ENCODE measurements at places on chromosomes 12 and 14.

GRCh38 chr12:62724285-62724684 is 210.7 kb downstream of the PPM1H start:
- no peak for DNase-seq

DNA sequence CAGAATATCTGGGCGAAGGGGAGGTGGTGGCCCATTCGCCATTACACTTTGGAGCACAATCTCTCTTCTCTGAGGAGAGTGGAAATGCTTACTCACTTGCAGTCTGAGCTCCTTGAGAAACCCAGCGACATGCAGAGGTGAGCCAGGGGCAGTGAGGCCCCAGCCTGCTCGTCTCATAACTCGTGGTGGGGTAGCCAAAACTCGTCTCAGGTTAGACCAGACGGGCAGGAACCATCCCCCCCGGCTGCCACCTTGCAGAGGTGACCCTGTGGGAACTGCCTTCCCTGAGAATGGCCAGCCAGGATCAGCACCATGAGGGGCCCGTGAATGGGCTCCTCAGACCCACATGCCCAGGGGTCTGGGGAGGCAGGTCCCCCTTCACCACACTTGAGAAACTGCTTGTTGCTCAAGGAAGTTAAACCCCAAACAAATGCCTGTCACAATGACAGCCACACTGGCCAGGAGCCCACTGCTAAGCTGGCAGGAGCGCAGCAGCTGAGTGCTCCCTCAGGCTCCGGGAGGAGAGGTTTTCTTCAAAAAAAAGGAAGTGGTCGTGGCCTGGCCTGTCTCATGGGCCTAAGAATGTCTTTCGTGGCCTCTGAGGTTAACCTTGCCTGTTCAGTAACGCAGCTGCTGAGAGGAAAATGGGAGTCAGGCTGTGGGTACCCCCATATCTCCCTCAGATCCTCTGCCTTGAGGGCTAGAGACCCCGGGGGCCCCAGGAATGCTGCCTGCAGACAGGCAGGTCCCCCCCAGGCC is 9.2 kb upstream of the ALDH2 start:
- no peak for DNase-seq

GRCh38 chr14:31703056-31703455 is 141.9 kb downstream of the NUBPL start:
- DNase-seq, result no peak

DNA sequence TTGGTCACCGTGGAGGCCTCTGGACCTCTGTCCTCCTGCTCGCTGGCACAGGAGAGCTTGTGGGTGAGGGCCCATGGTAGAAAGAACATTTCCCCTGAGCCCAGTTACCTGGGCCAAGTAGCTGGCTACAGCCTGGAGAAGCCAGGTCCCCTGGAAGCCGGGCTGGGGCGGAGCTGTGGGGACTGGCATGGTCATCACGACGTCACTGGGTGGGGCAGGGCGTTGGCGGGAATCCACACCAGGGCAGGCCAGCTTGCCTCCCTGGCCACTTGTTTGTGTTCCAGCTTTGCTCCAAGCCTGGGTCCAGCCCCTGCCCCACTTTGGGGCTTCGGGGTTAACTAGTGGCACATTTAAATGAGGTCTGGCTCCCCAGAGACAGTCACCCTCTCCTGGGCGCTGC is 35.0 kb upstream of the SLC24A4 start:
- no peak for DNase-seq

DNA sequence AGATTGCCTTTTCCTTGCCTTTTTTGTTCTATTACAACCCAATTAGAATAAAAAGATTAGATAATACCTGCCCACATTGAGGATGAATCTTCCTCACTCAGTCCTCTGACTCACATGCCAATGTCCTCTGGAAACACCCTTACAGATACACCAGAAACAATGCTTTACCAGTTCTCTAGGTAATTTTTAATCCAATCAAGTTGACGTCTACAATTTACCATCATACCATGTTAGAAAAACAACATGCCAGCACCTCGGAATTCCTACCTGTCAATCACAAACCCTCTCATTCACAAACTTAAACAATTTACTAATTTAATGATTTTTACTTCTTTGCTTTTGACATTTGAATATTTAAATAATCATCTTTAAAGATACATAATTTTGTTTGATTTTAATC is 953.8 kb downstream of the TRHDE start:
- DNase-seq, result no peak

DNA sequence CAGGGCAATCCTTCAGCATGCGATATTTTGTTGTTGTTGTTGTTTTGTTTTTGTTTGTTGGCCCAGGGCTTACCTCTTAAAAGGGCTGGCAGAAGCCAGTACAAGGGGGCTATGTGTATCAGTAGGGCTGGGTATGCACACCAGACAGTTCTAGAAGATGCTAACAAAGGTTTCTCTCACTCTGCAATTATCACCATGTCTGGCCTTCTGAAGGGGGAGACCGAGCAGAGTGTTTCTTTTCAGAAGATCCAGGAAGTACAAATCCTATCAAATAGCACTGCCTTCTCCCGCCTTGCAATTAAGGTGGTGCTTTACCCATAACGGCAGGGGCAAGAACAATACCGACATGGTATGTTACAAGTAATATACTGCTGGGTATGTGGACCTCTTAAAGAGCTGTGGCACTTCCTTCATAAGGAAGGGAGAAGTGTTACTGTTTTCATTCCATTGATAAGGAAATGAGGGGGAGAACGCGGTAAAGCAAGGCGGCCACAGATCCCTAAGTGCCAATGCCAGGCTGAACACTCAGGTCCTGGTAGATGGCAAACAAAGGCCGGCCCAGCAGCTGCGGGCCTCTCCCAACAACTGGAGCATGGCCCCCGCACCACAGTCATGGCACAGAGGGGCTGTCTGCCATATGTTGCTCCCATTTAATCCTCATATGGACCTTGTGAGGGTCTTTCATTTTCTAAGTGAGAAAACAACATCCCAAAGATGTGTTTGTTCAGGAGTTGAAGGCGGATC is 19.2 kb upstream of the CACNA2D4 start:
- DNase-seq, result no peak

GRCh38 chr12:101857043-101857558 is 20.3 kb upstream of the DRAM1 start:
- DNase-seq, result no peak

DNA sequence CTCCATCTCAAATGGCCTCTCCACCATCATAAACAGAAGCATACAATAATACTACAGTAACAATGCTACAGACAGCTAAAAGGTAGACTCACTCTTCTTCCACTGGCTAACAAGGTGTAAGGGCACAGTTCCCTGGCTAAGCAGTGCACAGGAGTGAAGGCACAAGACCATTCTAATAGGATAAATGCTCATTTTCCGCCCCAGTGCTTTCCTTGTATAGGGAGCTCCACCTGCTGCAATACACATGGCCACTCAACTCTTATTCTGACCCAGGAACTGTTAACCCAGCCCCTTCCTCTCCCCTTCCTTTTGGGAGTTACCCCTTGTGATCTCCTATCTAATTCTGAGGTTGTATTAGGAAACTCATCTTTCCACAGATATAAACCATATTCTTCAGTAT is 124.6 kb downstream of the KCNK10 start:
- DNase-seq, result no peak

GRCh38 chr14:93045965-93046704 is 69.6 kb downstream of the ITPK1 start:
- DNase-seq, result no peak

- DNase-seq, result no peak
These were observed 8.1 kb downstream of the DAO start for GRCh38 chr12:108888031-108888430.

DNA sequence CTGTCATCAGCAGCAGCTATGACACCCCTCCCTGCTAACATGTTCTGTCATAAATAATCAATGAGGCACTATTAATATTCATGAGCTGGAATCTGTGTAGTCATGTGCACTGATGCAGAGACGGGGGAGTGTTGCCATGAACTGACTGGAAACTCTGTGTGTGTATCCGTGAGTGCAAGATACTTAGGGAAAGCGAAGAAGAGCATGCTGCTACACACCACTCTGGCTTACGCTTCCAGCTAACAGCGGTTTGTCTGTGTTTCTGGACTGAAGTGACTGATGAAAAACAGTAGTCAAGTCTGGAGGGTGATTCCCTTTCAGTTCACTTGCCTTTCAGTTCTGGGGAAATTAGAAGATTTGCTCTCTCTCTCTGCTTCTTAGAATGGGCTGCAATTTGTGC is 249.4 kb downstream of the PDZRN4 start:
- no peak for DNase-seq

- peak; percentile 8 for DNase-seq
These were observed 35.8 kb upstream of the FBXO33 start for GRCh38 chr14:39467889-39468524.

GRCh38 chr14:101817501-101818001 is 56.0 kb downstream of the PPP2R5C start:
- DNase-seq, result no peak

DNA sequence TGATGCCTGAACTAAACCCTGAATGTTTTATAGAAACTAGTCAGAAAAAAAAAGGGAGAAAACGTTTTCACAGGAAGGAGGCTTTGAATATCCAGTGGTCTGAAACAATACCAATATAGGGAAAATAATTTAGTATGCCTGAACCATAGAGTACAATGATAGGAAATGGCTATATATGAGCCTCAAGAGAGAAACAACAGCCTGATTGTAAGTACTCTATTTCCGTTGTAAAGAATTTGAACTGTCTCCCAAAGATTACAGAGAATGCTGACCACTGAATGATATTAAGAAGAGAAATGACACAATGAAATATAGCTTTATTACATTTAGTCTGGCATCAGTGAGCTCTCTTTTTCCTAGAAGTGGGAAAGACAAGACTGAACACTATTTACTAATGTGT is 5.5 kb upstream of the GABARAPL1 start:
- no peak for DNase-seq

DNA sequence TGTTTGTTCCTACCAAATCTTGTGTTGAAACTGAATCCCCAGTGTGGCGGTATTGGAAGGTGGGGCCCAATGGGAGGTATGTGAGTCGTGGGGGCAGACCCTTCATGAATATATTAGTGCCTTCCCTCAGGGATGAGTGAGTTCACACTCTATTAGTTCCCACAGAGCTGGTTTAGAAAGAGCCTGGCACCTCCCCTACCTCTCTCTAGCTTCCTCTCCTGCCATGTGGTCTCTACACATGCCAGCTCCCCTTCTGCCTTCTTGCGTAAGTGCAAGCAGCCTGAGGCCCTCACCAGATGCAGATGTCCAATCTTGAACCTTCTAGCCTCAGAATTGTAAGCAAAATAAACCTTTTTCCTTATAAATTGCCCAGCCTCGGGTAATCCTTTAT is 105.8 kb downstream of the SPTSSA start:
- DNase-seq, result no peak

- DNase-seq, result no peak
These were observed 20.4 kb downstream of the SIX1 start for GRCh38 chr14:60628892-60629291.

GRCh38 chr14:105465209-105466031 is 9.2 kb upstream of the CRIP2 start:
- DNase-seq, result no peak

DNA sequence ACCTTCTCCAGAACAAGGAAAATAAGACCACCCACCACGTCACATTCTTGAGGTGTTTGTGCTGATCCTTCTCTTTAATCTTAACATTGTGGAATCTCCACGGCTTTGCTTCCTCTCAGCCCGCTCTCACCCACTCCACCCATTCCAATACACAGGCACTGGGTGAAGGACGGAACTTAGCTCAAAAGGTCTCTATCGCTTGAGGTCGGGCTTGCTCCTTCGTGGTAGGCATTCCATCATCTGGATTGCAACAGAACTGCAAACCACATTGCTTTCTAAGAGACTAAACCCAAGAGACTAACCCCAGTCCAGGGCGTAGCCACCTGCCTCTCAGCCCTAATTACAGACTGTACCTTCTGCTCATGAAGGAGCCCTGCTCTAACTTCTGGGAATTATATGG is 24.0 kb upstream of the MDM2 start:
- no peak for DNase-seq

DNA sequence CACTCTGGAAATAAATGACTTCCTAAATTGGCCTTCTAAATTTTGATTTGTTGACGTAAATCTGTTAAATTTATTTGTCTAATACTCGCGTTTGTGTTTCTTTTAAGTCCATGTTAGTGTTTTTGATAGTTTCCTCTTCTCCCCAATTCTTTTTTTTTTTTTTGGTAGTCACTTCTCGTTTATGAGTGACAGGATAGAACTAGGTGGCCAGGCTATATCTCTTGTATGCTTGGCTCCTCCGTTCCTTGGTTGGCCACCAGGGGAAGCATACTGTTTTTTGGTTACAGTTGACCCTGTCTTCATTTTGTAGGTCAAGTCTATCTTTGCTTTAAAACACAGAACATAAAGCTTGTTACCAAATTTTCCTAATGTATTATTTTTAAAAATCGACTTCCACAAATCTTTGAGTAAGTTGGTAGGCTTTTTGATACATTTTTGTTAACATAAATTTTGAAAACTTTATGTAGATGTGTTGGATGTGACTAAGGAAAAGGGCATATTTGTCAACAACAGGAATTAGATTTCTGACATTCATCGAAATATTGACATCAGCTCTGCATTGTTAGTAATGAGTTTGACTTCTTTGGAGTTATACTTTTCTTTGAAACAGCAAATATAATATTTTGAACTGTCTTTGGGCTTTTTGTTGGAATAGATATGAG is 2.2 kb downstream of the RCOR1 start:
- DNase-seq, result peak; percentile 69

- no peak for DNase-seq
These were observed 258.6 kb downstream of the IPO8 start for GRCh38 chr12:30437044-30437443.

DNA sequence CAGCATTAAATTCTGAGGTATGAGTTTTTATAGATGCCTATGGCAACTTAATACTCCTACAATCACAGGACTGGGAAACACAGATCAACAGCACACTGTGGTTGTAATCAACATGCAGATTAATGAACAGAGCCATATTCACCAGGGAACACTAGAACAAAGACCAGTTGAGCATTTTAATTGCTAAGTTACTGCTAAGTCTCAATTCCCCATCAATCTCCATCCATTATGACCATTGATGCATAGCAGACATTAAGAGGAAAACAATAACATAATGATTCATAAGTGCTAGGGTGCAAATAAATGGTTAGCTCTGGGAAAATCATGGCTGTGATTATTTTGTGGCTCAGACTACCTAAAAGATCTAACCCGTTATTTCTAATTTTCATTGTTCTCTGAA is 505.6 kb downstream of the TRHDE start:
- DNase-seq, result no peak

DNA sequence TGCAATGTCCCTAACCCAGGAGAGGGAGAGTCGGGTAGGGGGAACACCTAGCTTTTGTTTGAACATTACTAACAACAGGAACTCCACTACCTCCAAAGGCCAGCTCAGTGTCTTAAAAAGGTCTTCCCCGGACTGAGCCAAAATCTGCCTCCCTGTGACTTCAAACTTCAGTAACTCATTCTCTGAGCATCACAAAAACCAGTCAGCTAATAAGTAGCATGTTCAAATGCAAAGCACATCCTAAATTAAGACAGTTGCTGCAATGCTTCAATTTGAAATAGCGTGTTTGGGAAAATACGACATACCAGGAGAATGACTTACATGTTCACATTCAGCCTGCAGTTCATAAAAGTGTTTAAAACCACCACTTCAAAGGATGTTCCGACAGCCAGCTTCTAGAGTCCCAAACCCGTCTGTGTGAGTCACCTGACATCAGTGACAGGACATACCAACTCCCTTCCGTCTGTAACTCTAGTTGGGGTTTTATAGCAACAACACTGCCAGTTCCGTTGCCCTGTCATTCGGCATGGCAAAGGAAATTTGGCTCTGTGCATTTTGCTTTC is 13.0 kb downstream of the ZFP36L1 start:
- no peak for DNase-seq

- no peak for DNase-seq
These were observed 862 bp downstream of the KLRB1 start for GRCh38 chr12:9606736-9607372.

- DNase-seq, result no peak
These were observed 12.2 kb downstream of the LLPH start for GRCh38 chr12:66118240-66118891.

- DNase-seq, result no peak
These were observed 44.9 kb downstream of the LIN7A start for GRCh38 chr12:80892597-80893445.

Measured in stimulated activated CD4-positive, alpha-beta T cell treated with anti-CD3 and anti-CD28 coated beads, Interleukin-12 subunit alpha, Interleukin-12 subunit beta, amount 100 ng/mL, for 48 hours (primary cell).